NCI-H1436 (cell line): ENCODE measurements at places on chromosomes 6 and 20.

GRCh38 chr20:46063151-46063550 lies 26.6 kb downstream of the NCOA5 start:
- no peak for DNase-seq

DNA sequence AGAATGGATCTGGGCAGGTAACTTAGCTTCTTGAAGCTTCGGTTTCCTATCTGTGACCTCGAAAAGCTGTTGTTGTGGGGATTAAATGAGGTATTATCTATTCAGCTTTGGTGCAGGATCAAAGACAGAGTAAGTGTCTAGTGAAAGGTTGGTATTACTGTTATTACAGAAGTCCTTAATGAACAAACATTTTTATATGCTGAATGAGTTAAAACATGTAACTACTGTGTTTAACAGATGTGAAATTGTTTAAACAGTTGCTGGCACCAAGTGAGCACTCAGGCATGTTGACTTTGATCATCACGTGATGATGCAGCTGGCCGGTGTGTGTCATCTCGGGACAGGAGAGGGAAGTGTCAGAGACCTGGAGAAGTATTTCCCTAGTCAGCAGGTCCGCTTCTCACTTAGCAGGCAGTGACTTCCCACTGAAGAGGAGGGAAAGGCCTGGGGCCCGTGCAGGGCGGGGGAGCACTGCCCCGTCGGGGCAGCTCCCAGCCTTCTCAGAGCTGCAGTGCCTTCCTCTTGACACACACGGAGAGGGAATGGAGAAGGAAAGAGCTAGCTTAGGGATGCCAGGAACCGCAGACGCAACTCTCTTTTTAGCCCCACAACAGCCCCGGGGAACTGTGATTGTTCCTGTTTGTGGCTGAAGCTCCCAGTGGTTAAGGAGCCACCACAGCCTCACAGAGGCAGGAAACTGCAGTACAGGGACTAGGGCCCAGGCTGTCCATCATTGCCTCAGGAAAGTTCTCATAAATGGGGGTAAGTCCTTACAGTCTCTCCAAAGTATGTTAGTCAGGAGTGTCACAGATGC lies 18.0 kb downstream of the TUBB2A start:
- DNase-seq: peak; percentile 32

DNA sequence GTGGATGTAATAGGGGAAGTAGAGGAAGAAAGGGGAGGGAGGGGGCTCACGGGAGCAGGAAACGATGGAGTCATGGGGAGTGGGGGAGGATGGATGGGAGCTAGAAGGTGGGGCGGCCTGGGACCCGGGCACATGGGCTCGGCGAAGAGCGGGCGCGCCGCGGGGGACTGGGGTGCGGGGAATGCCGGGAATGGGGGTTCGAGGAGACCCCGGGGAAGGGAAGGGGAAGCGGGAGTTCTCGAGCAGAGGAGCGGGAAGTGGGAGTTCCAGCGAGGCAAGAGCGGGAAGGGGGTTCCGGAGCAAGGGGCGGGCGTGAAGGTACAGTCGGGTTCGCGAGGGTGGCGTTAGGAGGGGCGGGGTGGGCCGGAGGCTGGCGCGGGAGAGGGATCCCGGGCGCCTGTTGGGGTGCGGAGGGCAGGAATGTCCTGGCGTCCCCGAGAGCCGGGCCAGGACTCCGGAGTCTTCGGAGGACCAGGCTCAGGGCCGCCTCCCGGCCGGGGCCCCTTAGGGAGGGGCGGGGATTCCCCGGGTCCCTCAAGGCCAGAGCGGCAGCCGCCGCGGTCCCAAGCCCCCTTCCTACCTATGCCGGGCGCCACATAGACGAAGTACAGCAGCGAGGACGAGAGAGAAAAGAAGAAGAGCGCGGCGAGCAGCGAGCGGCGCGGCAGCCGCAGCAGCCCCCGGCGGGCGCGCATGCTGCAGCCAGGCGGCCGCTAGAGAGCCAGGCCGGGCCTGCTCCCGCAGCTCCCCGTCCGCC lies 504 bp downstream of the B4GALT5 start:
- DNase-seq: no peak

DNA sequence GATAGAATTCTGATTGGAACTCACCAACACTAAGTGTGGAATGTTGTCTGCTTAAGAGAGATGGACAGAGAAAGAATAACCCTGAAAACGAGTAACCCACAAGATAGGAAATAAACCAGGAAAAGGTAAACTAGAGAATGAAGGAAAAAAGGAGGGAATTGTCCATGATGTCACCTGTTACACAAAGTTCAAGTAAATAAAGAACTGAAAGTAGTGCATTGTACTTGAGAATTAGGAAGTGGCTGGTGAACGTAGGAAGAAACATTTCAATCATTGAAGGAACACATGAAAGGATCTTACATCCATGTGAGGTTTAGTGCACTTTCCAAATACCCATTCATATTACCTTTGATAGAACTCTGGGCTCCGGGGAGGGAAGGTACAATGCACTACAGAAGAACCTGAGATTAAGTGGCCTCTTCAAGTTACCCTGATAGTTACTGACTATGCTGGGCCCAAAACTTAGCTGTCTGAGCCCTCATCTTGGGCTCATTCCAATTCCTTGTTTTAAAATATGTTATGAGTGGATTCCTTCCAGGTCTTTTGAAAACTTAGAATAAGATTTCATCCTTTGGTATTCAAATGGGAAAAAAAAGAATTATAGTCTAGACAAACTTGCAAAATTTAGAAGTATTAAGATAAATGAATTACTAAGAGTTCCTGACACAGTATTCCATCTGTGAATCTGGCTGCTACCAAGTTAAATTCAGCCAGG lies 1.1 kb upstream of the STX7 start:
- DNase-seq: no peak

- no peak for DNase-seq
Measured at GRCh38 chr6:19086480-19086879, 699.3 kb downstream of the RNF144B start.

DNA sequence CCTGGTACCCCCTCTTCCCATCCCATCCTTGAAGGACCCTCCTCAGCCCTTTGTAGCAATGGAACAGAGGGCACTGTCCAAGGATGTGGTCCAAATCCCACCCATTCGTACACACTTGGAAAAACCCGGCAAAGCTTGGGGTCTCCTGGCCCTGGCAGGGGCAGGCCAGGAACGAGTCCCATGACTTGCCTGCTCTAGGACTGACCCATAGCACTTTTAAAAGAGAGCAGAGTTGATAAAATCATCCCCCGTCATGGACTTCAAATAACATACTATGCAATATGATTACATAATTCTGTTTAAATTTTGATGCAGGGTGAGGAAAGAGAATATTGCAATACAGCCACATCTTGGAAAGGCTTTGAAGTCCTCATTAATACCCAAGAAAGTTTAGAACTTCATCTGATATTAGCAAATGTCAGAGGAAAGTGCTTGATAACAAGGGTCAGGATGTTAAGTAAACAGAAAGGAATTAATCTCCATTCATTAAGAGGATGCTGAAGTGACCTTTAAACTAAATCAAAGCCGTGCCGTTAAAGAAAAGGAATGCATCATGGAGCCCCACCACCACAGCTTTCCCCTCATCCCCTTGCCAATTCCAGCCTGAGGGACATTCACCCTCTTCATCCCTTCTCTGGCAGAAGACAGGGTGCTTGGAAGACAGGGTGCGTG lies 60.7 kb upstream of the NXT1 start:
- DNase-seq: no peak

- no peak for DNase-seq
Measured at GRCh38 chr6:157443066-157443800, 62.2 kb downstream of the ZDHHC14 start.

- peak; percentile 70 for DNase-seq
Measured at GRCh38 chr6:98769546-98769945, 64.8 kb upstream of the POU3F2 start.

DNA sequence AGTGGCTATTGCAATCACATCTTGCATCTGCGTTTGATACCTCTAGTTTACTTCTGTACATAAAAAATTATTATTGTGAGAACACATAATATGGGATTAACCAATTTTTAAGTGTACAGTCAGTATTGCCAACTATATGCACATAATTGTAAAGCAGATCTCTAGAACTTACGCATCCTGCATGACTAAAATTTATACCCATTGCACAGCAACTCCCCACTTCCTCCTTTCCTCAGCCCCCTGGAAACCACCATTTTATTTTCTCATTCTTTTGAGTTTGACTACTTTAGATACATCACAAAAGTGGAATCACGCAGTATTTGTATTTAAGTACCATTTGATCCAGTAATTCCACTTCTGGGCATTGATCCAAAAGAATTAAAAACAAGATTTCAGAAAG lies 19.3 kb upstream of the OPN5 start:
- no peak for DNase-seq

- DNase-seq: no peak
Measured at GRCh38 chr20:46057856-46058598, 29.0 kb downstream of the SLC12A5 start.

- DNase-seq: no peak
Measured at GRCh38 chr20:16864069-16864468, 115.9 kb downstream of the OTOR start.

DNA sequence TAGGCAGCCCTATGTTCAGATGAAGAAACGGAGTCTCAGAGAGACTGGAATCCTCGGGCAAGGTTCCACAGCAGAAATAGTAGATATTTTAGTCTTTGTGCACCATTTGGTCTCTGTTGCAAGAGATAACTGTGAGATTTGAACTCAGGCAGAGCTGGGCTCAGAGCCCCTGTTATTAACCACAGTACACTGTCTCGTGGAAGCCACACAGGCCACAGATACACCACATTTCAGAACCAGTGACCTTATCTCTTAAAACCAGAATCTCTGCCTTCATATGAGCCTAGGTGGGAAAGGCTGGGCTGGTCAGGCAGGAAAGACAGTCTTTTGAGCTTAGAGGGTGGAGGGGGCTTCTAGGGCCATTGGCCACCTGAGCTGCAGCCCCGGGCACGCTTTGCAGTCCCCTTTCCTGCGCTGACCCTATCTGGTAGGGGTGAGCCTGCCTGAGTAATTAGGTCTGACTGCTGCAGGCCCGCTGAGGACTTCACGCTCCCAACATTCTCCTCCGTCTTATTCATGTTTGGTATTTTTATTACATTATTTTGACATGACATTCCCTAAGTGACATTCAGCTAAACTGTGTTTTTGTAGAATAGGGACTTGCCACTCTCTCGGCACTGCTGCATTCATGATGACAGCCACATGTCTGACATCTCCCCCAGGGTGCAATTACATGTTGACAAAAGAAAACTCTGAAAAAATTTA lies 71.1 kb downstream of the KCNB1 start:
- no peak for DNase-seq

GRCh38 chr6:14121936-14122344 lies 4.4 kb downstream of the CD83 start:
- DNase-seq: no peak

- DNase-seq: no peak
Measured at GRCh38 chr6:143157131-143157530, 96.4 kb downstream of the AIG1 start.

DNA sequence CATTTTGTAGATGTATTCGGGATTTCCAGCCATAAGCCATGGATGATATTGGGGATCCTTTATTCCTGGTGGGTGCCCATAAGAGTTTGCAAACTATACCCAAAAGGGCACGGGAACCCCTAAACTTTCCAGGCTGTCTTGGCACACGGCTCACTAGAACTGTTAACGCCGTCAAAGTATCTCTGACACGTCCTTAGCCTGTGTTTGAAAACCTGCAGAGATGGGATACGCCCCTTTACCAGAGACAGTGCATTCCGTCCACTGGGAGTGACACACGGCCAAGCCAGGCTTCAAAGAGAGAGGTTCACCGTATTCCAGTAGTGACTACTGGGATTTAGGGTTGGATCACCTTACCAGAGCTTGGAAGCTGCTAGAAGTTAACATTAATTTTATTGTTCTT lies 95.0 kb downstream of the THBS2 start:
- DNase-seq: no peak

GRCh38 chr6:169868458-169868857 lies 117.0 kb downstream of the ERMARD start:
- no peak for DNase-seq

DNA sequence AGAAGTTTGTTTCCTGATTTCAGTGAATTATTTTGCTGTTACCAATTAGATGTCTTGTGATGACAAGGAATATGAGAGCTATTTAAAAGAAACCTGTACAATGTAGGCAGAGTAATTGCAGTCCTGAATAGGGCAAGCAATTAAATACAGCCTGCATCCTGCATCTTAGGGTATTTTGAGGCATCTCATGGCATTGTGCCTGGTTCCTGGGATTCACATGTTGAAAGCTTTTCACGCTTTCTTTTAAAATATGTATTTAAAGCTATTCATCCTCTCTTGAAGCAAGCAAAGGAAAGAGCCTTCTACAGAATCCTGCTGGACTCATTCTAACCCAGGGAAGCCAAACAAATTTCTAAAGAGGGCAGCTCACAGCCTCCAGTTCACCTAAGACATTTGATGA lies 4.7 kb upstream of the RRAGD start:
- no peak for DNase-seq

DNA sequence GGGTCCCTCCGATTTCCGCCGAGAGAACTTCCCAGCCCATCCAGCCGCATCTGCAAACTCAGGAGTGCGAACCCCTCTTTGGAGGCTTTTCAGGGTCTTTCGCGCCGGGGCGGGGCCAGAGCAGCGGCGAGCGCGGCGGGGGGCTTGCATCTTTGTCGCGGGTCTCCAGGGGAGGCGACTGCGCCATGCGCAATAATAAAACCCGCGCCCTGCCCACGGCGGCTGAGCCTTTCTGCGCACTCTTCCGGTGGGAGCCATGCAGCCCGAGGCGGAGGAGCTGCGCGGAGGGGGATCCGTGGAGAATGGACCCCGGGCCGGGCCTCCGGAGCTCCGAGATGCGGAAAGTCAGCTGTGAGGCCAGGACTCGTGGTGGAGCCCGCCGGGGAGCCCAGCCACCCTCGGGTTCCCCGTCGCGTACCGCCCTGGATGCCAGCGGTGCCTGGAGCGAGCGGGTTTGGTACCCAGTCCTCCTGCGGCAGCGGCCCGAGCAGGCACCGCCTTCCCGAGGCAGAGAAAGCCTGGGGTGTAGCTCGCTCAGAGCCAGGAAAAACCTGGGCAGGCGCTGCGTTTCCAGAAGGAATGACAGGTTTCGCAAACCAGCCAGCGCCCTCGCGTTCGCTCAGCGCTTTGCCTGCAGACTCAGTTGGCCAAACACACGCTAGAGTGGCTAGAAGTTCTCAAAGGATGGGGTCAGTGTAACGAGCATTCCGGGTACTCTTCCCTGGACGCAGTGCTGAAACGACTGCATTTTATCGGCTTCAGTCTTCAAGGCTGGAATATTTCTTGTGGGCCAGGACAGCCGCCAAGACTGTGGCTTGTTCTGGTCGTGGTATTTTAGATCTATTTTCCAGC lies 1.2 kb downstream of the AKAP12 start:
- peak; percentile 32 for DNase-seq
